NCI-H1436 treated with DMSO at 0.1 percent for 48 hours (cell line): ENCODE measurements at places on chromosomes 2 and 18.
A peak's percentile ranks its signal among the peaks of the same experiment; 100 is the strongest.

DNA sequence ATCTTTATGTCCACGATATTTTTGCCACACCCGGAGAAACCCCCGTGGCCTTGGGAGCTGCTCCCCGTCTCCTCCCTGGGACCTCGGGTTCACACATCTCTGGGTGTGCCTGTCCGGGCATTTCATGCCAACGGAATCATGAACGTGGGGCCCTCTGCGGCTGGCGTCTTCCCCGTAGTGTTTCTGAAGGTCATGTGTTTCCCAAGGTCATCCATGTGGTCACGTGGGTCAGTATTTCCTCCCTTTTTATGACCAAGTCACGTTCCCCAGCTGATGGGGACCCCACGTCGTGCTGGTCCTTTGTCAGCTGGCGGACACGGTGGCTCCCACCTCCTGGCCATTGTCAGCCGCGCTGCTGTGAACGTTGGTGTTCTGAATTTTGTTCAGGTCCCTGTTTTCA is 135.7 kb downstream of the NFATC1 start:
- no peak for DNase-seq

DNA sequence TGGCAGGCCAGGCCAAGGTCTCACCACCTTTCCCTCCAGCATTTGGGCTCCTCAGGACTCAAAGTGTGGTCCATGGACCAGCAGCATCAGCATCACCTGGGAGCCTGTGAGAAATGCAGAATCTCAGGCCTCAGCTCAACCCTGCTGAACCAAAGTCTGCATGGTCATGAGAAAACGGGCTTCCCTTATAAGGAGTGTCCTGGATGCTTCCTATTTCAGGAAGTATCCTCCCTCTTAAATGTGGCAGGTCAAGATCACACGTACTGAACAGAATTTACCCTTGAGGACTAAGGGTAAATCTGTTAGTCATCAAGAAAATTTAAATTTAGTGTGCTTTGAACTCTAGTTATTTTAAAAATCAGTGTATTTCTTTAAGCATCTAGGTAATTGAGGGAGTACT is 11.8 kb downstream of the CD8A start:
- DNase-seq, result no peak

- DNase-seq, result no peak
Measured at GRCh38 chr2:28269019-28269784, 123.5 kb upstream of the FOSL2 start.

GRCh38 chr2:168781191-168781817 is 21.1 kb upstream of the NOSTRIN start:
- DNase-seq, result no peak

DNA sequence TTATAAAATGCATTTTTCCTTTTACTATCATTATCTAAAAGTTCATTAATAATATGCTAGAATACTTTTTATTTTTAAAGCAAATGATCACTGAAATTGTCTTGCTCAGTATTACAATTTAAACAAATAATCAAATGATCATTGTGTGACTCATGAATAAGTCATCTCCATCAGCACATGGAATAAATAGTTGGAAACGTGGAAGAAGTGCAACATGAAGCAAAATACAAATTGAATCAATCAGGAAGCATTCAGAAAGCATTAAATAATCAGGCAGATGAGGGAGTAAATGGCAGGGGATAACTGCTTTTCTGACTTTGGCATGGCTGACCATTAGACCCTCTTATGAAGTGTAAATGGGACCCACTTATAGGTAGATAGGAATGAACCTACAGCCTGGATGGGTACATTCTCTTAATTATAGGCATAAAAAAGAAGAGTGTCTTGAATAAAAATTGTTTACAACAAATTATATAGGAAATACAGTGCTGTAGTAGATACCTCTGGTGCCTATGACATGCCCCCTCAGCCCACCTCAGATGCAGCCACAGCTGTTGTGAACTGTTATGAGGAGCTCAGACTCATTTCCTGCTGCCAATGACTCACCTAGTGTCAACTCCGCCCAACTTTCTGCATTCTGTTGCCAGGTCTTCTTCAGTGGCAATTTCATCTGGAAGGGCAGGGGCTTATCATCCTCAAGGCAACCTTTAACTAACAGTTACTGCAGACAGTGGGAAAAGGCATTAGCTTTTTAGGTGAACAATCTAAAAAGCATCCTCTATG is 936.0 kb downstream of the TRIB2 start:
- DNase-seq, result no peak

GRCh38 chr2:171999161-171999560 is 592 bp upstream of the METAP1D start:
- DNase-seq, result no peak

DNA sequence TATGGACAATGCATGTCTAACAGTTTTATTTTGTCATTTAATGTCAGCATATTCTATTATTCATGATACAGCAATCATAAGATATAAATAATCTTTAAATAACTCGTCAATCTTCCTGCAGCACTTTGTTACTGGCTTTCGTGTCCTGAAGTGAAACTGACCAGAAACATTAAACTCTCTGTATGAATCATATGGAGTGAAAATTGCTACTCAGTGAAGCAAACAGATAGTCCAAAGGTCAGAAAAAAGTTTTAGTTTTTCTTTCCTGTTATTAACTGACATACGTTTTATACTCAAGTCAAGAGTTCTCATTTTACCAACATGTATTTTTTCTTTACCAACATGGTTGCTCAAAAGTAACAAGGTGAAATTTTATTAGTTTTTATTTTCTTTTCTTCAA is 106.8 kb upstream of the GALNT5 start:
- DNase-seq, result no peak

DNA sequence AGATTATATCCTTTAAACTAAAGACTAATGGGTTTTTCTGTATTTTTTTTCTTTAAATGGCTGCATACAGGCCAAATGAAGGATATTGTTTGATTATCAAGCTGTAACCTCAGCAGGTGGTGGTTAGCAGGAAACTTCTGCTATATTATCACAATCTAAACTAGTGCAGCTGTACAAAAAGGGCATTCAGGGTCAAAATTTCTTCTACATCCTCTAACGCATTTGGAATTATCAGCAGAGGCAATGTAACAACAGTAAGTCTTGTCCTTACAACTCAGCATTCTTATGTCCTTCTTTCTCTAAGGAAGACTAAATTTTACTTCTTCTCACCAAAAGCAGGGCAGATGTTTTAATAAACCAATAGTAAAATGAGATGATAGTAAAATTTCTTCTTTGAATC is 135.8 kb upstream of the FN1 start:
- no peak for DNase-seq

DNA sequence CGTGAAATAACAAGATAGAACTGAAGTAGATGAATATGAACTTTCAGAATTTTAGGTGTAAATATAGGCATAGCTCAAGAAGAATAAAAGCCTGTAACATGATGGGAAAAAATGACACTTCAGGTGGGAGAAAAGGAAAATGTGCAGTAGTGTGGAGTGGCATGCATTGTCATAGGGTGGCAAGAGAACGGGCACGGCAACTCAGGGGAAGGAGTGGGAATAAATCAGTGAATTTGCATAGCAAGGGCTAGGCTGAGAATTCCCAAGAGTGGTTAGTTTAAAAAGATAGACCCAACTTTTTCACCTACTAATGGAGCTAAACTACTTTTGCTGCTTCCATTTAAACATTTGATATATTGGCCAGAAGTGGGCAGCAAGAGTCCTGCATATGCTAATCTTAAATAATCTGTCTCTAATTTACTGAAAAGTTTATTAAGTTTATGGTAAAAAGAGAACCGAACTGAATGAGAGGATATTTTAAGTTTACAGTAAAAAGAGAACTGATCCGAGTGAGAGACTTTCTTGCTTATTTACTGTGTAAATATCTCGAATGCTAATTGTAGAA is 228.1 kb downstream of the CTNNA2 start:
- no peak for DNase-seq

- DNase-seq, result peak; percentile 1
Measured at GRCh38 chr18:70454704-70455322, 166.0 kb downstream of the SOCS6 start.

DNA sequence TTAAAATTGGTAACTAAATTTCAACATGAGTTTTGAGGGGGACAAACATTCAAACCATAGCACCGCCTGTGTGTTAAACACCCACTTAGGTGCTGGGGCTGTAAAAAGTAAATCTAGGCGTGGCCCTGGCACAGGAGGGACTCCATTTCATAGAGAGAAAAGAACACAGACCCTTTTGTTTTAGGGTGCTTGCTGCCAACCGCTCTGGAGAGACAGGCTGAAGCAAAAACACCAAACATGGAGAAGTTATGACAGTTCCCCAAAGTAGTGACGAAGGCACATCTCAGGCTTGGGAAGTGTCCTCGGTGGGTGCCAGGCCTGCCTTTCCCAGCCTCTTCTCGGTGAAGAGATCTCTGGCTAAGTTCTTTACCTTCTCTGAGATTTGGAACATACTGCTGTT is 5.1 kb downstream of the ACTG2 start:
- DNase-seq, result no peak

- no peak for DNase-seq
Measured at GRCh38 chr2:109342256-109342850, 213.3 kb downstream of the SH3RF3 start.

GRCh38 chr2:134718817-134719814 is at the start of gene TMEM163:
TSS of gene TMEM163 (minus strand) at chr2:134719000.
- DNase-seq, result no peak

GRCh38 chr2:29259221-29259620 is 144.0 kb downstream of the CLIP4 start:
- DNase-seq, result no peak

- DNase-seq, result no peak
Measured at GRCh38 chr2:222424276-222424728, at the start of gene SGPP2. TSS of gene SGPP2 (plus strand) at chr2:222424543. CDS start at chr2:222424603, 60 bp downstream.

DNA sequence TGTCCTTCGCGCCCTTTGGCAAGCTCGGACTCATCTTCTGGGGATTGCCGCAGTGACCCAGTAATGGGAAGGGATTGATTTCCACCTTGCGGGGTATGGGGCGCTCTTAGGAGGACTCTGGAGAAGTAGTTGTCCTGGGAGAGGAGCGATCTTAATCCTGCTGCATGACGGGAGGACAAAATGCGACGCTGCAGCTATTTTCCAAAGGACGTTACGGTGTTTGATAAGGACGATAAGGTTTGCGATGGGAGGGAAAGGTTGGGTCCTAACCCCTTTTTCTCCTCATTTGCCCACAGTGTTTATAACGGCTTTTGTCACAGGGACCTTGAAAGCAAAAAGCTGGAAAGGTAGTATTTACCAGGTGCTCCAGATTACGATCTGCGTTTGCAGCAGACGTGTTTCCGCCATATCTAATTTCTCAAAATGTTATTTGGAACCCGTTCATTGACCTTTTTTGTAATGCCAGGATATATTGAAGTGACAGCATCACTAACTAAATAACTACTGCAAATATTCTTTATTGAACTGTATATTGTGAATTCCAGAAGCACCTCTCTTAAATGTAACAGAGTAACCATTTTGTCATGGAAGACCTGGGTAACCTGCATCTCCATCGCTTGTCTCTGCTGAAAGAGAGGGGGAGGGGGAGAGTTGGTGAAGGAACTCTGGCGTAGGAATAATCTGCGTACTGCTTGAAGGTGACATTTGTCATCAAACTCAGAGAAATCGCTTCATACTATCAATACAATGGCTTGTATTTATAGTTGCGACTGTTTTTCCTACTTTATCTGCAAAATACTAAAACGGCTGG is 590 bp downstream of the MDH1 start:
- no peak for DNase-seq

DNA sequence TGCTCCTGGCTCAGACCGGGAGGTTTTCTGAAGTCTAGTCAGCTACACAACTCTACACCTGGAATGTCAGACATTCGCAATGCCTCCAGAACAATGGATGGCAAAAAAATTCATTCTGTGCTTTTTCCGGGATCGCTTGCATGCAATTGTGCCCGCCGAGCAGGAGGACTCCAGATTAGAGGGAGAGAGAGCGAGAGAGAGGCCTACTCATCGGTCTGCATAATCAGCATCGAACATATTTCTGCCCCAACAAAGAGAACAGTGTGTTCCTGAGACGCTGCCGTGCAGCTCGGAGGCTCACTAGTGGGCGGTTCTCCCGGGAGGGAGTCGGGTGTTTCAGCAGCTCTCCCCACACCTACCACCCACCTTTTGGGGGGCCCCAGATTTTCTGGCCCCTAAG is 117.1 kb downstream of the KLHL29 start:
- no peak for DNase-seq

DNA sequence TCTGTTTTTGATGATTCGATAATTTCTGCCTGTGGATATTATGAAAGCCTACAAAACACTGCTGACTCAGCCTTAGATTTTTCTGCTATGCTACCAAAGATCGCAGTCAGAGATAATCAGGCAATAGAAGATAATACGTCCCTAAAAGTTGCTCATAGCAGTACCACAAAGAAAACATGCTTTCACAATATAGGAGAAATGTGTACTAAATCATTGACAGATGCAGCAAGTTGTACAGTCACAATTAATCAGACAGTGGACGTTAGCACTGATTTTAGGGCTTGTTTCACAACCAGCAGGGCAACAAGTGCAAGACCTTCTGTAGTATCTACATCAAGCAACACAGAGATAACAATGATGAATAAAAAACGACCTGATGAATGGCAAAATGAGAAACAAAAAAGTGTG is 19.5 kb downstream of the RBM44 start:
- no peak for DNase-seq

DNA sequence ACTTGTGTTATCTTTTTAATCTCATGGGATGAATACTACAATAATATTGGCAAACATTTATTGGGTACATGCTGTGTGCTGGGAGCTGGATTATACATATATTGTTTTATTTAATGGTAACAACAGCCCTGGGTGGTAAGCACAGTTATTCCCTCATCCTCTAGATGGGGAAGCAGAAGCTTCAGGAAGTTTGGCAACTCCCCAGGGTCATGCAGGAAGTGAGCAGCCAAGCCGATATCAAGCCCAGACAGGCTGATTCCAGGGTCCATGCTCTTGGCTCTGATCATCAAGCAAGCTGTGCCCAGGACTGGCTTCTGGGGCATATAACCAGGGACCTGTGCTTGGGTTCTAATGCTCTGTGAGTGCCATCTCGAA is 155.8 kb downstream of the ZNF516 start:
- DNase-seq, result no peak

- no peak for DNase-seq
Measured at GRCh38 chr2:21229302-21229701, 105.5 kb downstream of the TDRD15 start.

- no peak for DNase-seq
Measured at GRCh38 chr18:47737956-47738355, 192.5 kb downstream of the SMAD2 start.

GRCh38 chr2:102184568-102184967 is 2.3 kb upstream of the IL1RL2 start:
- DNase-seq, result no peak

DNA sequence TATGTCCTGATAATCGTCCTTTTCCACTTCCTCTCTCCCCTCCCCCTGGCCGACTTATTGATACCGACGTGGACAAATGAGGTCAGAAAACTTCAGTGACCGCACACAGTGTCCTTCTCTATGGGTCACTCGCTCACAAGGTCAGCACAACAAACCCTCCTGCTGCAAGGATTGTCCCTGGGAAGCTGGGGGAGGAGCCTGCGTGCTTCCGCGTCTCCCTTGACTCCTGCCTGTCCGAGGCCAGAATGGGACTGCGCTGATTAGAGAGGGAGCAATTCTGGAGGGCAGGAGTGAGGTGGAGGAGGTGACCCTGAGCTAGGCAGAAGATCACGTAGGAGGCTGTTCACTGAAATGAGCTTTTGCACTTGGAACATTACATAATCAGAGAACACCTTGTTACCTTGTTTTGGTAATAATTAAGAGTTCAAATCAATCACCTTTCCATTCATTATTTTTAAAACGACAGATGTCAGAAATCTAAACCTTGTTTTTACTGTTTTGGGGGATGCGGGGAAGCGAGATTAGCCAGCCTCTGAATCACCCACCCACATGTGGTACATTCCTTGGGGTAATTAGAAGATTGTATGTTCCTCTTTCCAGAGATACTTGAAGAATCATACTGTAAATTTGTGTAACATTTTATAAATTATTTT is 70.6 kb downstream of the CTAGE1 start:
- DNase-seq, result no peak
